ENCODE measurements at places on chromosomes 7 and 10.

- no peak for DNase-seq
Measured at GRCh38 chr10:117409549-117410305, 34.5 kb upstream of the PDZD8 start.

DNA sequence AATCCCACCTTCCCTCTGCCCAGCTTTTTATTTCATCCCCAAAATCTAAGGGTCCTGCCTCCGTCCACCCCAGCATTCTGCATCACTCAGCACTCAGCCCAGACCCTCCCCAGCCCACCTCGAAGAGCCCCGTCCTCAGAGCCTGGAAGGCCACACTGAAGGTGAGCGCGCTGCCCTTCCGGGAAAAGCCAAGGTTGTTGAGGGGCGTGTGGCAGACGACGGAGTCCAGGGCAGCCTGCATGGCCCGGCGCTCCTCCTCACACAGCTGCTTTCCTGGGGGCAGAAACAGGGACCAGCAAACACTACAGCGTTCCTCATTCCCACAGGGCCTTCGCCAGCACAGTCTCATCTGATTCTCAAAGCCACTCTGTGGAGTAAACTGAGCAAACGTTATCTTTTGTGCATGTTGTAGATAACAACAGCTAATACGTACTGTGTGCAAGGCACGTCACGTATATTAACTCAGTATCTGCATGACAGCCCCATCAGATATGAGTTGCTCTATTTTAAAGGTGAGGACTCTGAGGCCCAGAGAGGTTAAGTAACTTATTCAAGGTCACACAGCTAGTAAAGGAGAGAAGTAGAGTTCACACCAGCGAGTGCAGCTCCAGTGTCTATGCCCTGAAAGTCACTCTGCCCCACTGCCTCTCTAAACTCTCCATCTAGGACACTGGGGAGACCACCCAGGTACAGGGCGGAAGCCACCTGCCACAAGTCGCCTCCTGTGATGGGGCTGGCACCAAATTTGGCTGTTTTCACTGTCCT lies 2.8 kb downstream of the TRAPPC14 start:
- DNase-seq = no peak

GRCh38 chr10:27297844-27298521 lies 57.4 kb upstream of the ACBD5 start:
- peak; percentile 24 for DNase-seq

DNA sequence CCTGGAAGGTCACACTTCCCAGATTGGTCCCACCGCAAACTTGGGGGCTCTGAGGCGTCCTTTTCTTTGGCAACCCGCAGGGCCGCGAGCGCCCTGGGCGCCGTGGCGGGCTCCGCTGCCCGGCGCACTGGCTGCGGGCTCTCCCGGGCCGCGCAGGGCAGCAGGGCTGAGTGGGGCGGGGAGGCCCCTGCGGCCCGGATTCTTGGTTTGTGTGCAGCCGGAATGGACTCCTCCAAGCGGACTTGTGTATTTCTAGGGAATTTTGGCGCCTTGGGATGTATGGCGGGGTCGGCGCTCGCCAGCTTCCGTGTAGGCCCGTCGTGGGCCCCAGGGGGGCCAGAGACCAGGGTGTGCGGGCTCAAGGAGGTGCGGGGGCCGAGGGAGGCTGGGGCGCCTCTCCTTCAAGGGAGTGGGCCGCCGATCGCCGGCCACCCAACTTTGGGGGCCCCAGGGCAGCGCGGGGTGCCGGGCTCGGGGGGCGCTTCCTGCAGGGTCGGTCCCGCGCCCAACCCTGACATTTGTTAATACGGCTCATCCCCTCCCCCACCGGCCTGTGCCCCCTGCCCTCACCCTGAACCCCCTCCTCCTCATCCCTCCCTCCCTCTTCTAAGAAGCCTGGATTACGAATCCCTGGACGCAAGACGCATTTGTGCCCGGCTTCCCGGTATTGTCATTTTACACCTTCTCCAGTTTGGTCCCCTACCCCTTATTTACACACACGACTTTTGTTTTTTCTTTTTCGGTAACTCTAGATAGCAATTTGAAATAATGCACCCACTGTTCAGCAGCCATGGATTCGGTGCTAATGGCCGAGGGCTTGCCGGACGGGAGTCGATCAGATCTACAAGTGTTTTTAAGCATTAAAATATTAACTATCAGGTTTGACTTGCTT lies 2.5 kb downstream of the TCF7L2 start:
- peak; percentile 24 for DNase-seq

DNA sequence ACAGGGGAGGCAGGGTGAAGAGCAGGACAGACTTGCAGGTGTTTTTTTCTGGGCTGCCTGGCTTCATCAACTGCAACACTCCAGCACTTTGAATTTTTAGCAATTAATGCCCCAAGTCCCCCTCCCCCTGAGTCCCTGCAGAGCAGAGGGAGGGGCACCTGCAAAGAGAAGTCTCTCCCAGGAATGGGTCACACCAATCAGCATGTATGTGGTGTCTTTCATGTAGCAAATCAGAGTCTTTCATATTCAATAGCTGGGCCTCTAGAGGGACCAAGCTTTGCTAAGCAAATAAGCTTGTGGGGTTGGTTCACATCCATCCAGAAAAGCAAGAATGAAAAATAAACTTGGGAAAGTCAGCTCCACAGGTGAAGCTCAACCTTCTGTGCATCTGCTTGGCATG lies 90.7 kb downstream of the PARP12 start:
- no peak for DNase-seq

GRCh38 chr7:8618441-8619070 lies 185.1 kb downstream of the NXPH1 start:
- no peak for DNase-seq

DNA sequence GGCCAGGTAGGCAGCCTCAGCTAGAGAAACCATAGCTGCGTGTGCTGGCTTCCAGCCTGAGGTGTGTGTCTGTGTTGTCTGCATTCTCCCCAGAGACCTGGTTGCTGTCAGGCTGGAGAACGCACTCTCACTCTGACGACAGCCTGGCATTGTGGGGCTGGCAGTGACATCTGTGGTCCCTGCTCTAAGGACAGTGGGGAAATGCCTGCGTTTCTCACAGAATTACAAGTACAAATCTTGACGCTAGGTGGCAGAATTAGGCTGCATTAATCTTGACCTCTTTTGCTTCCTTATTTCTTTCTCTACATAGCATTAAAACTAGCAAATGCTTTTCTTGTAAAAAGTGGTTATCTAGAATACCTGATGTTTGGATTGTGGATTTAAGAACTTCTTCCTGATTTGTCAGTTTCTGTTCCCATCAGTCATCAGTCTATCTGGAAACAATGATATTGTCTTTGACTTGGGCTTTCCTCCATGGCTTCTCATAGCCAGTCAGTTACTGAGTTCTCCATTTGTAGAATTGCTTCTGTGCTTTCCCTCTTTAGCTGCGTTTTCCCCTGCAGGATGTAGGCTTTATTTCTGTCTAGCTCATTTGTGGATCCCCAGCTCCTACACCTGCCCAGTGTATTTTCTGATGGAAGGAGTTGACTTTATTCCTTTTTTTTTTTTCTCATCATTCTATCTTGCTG lies 86.0 kb downstream of the FANK1 start:
- DNase-seq = peak; percentile 85

DNA sequence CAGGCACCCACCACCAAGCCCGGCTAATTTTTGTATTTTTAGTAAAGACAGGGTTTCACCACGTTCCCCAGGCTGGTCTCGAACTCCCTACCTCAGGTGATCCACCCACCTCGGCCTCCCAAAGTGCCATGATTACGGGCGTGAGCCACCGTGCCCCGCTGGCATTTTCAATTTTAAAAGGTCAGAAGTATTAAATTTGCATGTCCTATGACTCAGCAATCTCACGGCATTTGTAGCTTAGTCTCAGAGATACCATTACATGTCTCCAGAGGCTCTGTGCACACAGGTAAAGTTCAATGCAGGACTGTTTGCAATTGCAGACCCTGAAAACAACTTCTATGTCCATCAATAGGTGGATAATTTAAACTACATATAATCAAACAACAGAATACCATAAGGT lies 99.2 kb downstream of the DLG5 start:
- DNase-seq = no peak

DNA sequence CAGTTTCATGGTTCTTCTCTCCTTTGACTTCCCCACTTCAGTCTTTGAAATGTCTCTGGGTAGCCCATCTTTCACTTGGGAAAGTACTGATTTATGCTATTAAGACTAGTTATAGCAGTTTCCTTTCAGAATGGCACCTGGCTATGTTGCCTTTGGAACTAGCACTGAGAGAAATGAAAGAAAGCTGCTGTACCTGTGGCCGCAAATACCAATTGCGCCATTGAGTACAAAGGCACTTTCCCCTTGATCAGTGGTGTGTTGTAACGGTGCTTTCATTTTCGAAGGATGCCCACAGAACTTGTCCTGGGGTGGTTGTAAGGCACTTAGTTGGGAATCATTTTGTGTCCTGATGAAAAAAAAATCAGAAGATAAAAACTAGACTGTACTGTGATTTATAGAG lies 16.8 kb downstream of the BUB3 start:
- DNase-seq = no peak

DNA sequence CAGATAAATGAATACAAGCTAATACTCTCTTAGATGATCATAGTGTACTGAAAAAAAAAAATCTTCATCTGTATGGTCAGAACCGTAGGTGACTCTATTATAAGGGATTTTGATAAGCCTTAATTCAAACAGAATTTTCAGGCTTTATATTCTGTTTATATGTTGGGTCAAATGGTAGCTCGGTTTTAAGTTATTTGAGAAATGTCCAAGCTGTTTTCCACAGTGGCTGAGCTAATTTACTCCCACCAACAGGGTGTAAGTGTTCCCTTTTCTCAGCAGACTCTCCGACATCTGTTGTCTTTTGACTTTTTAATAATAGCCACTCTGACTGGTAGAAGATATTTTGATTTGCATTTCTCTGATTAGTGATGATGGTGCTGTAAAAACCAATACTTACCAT lies 328.8 kb upstream of the MAGI2 start:
- no peak for DNase-seq

DNA sequence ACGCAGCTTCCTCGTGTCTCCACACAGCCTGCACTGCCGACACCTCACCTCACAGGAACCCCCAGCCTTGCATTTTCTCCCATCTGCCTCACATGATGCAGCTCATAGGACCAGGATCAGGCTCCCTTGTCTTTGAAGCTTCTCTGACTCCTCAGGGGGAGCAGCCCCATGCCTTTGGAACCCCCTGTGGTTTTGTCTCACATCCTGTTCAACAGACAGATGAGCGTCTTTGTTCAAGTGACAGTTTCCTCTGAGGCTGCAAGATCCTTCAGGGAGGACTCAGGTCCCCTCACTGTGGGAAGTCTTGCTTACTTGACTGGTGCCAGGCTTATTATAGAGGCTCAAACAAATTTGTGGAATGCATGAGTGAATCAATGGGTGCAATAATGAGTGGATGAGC lies 667.1 kb downstream of the INHBA start:
- DNase-seq = no peak
